ENCODE measurements at places on chromosomes 12 and 14.

DNA sequence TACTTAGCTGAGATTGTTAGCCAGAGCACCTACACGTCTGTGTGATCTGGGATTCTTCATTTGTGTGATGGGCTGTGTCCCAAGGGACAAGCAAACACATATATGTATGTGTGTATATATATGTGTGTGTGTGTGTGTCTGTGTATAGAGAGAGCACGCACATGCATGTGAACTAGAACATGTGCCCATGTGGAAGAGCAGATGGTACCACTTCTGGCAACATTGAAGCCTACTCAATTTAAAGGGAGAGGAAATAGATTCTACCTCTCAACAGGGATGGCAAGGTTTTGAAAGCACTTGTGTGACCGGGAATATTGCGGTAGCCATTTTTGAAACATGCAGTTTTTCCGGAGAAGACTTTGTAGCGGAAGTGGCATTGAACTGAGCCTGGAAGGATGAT is 1.4 kb downstream of the TOMM20L start:
- no peak for DNase-seq

- peak; percentile 51 for DNase-seq
Measured at GRCh38 chr14:101960225-101960624, 4.1 kb upstream of the DYNC1H1 start.

DNA sequence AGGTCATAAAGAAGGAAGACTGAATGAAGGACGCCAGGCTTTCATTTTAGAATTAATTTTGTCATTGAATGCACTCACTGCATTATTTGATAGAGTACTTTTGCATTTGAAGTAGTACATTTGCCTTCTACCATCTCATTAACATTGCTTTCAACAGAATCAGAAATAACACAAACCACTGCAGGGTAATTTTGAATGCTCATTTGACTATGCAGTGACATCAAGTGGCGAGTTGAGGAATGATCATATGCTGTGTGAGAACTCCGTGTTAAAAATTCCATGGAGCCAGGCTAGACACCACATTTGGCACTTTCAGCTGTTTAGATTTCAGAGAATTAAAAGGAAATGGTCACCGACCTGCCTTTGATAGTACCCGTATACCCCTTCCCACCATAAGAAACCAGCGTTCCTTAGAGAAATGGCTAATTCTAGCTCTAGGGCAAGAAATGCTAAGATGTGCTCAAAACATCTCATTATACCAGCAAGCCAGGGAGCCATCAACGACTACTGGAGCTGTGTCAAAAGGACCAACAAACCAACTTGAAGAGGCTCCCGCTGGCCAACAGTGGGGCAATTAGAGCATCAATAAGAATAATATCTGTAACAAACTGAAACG is 16.5 kb downstream of the HEBP1 start:
- DNase-seq, result no peak

DNA sequence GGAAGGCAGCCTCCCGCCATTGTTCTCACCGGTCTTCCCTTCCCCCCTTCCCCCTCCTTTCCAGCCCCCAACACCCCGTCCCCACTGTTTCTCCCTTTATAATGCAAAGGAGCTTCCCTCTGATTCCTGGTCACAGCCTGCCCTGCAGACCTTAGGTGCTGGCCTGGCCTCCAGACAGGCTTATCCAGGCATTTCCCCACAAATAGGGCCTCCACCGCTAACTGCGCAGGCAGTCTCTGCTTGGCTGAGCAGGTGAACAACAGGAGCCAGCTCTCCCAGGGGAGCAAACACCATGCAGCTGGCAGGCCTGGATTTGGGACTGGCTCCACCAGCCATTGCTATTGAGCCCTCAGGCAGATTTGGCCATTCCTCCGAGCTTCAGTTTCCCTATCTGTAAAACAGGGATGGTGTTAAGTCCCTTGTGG is 46.0 kb downstream of the SMIM41 start:
- no peak for DNase-seq

- no peak for DNase-seq
Measured at GRCh38 chr14:90039253-90040010, 22.4 kb upstream of the KCNK13 start.

DNA sequence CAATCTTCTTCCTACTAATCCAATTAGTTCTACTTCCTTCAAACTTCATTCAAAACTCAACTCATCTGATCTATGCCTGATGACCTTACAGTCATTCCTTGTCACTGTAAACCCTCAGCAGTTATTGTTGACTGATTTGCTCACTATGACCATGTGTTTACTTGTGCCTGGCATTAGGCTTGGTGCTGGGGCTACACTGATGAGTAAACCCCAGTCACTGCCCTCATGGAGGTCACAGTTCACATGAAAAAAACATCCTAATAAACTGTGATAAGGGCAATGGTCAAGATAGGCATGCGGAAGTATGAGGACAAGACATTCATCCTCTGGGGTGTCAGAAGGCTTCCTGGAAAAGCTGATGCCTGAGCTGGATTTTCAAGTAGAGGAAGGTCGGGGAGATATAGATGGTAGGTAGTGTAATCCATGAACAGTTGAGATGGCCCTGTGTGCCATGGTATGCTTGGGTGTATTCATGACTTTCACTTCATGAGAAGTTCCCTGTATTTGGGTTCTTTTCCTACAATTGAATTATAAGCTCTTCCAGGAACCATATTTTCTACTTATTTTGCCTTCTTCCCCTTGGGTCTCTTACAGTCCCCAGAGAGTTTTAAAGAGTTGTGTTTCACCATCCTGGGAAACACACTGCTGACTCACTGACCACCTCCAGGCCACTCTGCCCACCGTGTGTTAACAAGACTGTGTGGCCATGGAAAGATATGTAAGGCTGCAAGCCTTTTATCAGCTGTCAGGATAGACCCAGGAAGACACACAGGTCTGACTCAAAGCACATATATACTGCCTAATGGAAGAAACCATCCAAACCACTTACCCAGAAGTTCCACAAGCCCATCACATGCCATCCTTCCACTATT is 38.7 kb upstream of the DUSP6 start:
- peak; percentile 22 for DNase-seq

GRCh38 chr14:79468486-79468885 is 742.8 kb downstream of the DIO2 start:
- no peak for DNase-seq

DNA sequence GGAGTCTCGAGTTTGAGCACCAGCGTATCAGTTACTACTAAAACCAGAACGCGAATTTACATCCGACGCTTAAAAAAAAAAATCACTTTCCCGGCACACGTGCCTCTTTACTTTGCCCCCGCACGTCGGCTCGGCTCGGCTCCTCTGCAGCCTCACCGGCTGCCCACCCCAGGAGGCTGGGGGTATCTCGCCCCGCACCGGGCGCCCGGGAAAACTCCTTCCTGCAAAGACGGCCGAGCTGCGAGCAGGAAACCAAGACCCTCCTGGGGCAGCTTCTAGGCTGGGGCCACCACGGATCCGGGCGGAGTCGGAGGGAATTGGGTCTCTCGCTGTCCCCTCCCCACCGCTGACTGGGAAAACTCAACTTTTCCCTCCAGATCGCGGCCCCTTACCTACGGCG is 610 bp downstream of the VSIG10 start:
- DNase-seq, result peak; percentile 34

DNA sequence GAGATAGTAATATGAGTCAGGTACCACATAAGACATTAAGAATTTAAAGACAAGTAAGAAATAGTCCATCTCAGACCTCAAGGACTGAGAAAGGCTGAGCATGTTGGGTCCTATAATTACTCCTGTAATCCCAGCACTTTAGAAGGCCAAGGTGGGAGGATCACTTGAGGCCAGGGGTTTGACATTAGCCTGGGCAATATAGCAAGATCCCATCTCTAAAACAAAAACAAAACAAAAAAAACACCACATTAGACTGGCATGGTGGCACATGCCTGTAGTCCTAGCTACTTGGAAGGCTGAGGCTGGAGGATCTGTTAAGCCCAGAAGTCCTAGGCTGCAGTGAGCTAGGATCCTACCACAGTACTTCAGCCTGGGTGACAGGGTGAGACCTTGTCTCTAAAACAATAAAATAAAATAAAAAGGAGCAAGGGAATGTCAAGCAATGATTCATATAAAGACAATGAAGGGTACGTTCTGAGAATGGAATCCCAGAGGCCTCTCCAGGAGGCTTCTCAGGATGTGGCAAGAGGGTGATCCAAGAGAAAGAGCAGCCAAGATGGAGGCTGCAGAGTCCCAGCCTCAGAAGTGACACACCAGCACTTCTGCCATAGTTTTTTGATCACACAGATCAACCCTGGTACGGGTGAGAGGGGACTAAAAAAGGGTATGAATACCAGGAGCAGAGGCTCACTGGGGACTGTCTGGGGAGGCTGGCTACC is 206.4 kb downstream of the CRADD start:
- no peak for DNase-seq

DNA sequence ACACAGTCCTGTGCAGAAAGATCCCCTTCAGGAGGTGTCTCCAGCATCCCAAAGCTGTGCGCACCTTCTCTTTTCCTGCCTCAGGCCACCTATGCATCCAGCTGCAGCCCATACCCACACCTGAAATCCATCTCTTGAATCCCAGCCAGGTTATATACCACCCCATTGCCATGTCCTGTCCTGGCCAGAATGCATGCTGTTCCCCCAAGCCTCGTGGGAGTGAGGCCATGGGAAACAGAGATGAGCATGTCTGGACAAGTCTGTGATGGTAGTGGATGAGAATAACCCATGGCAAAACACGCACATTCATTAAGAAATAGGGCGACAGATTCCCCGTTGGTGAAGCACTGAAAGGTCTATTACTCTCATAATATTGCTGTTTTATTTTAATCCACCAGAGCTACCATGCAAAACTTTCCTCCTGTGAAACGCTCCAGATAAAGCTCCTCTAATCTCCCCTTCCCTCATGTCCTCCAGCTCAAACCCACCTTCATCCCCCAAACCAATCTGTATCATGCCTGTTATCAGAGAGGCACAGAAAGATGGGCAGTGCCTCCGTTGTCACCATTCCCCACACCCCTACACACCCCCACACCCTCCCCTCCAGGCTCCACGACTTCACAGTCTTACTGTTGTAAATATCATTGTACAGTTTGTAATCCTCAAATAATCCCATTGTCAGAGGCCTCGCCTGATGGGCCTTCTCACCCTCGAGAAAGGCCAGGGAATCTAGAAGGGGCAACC is 97.5 kb upstream of the FKBP4 start:
- DNase-seq, result no peak

DNA sequence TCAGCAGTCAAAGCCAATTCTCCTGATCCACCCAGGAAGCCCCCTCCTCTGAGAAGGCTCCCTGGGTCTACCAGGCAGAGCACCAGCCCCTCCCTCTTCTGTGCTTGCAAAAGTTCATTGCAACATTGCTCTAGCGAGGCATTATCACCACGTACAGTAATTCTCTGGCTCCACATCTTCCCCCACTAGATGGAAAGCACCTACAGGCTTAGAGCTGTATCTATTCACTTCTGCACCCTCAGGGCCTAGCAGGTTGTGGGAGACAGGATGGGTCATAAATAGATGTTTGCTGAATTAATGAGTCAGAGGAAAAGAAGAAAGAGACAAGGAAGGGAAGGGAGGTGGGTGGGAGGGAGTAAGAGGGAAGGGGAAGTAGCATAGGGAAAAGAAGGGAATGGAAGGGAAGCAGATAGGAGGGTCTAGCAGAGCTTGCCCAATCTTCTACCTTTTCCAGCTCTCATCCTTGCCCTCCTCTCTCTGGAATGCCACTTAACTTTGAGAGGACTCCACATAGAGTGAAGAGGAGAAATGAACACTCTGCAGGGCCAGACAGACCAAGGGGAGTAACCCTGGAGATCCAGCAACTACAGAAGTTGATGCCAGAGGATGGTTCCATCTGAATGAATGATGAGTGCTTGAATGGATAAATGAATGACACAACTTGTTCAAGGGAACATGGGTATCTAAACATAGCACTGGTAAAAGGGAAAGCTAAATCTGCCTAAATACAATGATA is 42.0 kb upstream of the NT5DC3 start:
- no peak for DNase-seq

GRCh38 chr14:93981316-93982229 is 5.2 kb upstream of the ASB2 start:
- no peak for DNase-seq

GRCh38 chr14:68394764-68395143 is 398.1 kb downstream of the ZFP36L1 start:
- DNase-seq, result no peak

- DNase-seq, result no peak
Measured at GRCh38 chr12:75315518-75315917, 14.6 kb downstream of the CAPS2 start.

GRCh38 chr12:31017535-31017934 is 56.1 kb upstream of the DDX11 start:
- DNase-seq, result no peak

GRCh38 chr14:44940211-44940610 is 21.5 kb downstream of the KLHL28 start:
- DNase-seq, result no peak

GRCh38 chr14:27557445-27557844 is 959.6 kb upstream of the NOVA1 start:
- no peak for DNase-seq

DNA sequence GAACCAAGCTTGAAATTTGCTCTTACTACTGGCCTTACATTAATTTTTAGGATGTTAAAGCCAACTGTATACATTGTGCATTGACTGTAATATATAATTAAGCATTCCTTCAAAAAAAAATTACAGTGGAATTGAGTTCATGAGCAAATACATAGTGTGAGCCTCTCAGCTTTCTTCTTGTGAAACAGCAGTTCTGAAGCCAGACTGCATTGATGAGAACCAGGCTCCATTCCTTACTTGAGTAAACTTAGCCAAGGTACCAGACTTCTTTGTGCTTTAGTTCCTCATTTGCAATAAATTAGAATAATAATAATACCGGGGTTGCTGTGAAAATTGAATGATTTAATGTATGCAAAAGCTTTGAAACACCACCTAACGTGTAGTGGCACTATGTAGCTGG is 169.5 kb downstream of the ANO4 start:
- no peak for DNase-seq

DNA sequence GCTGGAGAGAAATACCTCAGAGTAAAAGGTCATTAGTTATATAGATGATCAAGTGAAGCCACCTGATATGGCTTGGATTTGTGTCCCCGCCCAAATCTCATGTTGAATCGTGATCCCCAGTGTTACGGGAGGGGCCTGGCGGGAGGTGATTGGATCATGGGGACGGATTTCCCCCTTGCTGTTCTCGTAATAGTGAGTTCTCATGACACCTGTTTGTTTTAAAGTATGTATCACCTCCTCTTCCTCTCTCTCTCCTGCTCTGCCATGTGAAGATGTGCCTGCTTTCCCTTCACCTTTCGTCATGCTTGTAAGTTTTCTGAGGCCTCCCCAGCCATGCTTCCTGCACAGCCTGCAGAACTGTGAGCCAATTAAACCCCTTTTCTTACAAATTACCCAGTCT is 124.8 kb downstream of the FOXA1 start:
- DNase-seq, result no peak

GRCh38 chr12:23113781-23114180 is 488.8 kb downstream of the ETNK1 start:
- DNase-seq, result no peak

GRCh38 chr14:97408503-97408902 is 611.3 kb downstream of the VRK1 start:
- no peak for DNase-seq

- DNase-seq, result peak; percentile 62
Measured at GRCh38 chr12:88299567-88300101, 157.5 kb downstream of the TMTC3 start.

- no peak for DNase-seq
Measured at GRCh38 chr14:51304941-51305340, 64.9 kb downstream of the TMX1 start.

- DNase-seq, result no peak
Measured at GRCh38 chr12:119327471-119327870, 7.1 kb upstream of the CCDC60 start.

GRCh38 chr12:89863968-89864367 is 155.3 kb upstream of the ATP2B1 start:
- DNase-seq, result no peak

All from activated CD4-positive, alpha-beta T cell treated with anti-CD3 and anti-CD28 coated beads, Interleukin-2, amount 50 U/mL, for 48 hours (primary cell).